Activated CD4-positive, alpha-beta memory T cell treated with anti-CD3 and anti-CD28 coated beads for 36 hours (primary cell): ENCODE measurements at places on chromosomes 3 and 15. TPM values are rescaled to one million over a fixed set of nuclear protein-coding genes. Genes with fewer than 3 reads are reported as not detected.

DNA sequence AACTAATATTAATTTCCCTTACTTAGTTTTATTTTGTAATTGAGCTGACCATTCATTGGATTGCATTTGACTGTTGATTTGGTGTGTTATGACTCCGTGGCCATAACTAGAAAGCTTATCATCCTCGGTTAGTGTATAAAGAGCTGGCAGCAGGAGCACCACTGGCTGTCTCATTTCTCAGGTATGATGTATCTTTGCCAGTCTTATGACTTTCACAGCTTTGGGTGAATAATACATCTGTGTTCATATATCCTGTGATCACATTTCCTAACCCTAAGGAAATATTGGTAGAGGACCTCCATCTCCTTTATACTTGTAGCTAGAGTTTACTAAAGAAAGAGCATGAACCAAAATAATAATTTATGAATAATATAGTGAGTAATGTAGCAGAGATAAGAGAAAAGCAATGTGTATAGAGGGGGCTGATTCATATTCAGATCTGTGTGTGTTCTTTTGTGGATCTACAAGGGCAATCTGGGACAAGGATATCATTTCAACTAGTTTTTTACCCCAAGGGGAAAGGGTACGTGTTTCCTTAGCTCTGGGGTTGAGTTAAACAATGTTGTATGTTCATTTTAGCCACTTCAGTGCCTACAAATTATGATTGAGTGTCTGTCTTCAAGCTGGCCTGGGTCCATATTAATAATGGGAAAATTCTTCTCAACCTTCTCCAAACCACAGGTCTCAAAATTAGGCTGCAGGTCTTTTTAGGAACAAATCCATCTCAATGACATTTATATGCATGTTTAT, 901.7 kb downstream of the NTRK3 start:
- DNase-seq: no peak

DNA sequence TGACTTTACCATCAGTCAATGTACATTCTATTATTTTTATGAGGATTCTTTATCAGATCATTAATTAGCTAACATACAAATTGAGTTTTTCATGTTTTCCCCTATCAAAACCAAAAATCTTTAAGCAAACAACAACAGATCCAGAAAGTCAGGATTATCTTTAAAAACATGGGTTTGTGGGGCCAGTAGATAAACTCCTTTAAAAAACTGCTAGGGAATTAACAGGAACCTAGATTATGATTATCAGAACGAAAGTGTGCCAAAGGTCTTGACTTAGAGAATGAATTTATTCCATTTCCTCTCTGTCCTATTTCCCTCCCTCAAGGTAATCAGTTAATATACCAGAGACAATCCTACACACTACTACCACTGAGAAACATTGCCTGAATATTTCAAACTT, 13.2 kb upstream of the CCDC13 start:
- no peak for DNase-seq

- no peak for DNase-seq
Observed at GRCh38 chr15:57503911-57504598, 87.6 kb upstream of the MYZAP start.

Gene LMCD1
- 3.5 TPM for total RNA-seq

Gene TMCC1
- total RNA-seq: 20.8 TPM

GRCh38 chr3:102510663-102511062, 75.8 kb downstream of the ZPLD1 start:
- DNase-seq: no peak

- DNase-seq: no peak
Observed at GRCh38 chr15:81111018-81111417, 23.1 kb upstream of the CFAP161 start.

DNA sequence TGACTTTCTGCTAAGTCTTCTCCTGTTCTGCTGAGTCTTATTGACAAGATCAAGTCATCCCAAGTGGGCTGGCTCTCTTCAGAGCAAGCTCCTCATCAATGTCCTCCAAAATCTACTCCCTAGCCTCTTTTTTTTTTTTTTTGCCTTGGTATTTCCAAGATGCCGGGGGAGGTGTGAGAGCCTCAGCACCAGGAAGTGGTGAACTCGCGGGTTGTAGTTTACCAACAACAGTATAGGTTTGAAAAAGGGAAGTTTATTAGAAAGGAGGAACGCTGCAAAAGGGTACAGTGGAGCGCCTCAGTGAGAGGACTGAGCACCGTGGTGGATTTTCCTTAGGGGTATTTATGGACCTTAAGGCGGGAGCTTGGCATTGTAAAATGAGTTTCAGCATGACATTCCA, 94.3 kb upstream of the SGO1 start:
- no peak for DNase-seq

Gene DOCK3
- 2.9 TPM for total RNA-seq

DNA sequence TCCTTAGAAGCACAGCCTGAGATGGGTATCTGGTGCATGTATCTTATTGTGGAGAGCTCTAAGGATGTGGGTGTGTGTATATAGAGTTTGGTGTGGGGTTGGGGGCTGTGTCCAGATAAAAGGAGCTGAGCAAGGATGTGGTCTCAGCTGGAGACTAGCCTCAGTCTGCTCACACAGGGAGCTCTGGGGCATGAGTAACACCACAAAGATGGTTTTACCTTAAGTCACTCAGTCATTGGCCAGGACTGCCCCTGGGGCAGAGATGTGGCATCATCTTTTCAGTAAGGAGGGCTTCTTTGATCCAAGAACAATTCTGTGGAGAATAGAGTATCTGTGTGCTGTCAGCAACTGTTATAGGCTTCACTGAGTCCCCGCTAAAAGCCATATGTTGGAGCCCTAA, 163.4 kb upstream of the NUDT16 start:
- DNase-seq: no peak

DNA sequence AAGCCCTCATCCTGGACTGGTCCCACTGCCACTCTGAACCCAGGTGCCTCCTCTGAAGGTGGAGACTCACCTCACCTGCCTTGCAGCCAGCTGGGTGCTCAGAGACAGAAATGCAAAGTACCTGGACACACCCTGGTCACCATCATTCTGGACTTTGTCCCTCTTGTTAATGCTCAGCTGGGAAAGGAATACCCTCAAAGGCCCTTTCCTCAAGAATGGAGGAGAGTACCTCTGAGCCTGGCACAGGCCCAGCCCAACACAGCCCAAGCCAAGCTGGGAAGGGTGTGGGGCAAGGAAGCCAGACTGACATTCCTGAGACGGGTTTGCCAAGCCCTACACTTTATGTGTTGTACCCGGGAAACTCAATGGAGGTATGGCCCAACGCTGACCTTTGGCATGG, 983 bp upstream of the ALAS1 start:
- no peak for DNase-seq

GRCh38 chr3:128335621-128336296, 130.9 kb downstream of the DNAJB8 start:
- no peak for DNase-seq

Gene TRPM1
- not detected for total RNA-seq

DNA sequence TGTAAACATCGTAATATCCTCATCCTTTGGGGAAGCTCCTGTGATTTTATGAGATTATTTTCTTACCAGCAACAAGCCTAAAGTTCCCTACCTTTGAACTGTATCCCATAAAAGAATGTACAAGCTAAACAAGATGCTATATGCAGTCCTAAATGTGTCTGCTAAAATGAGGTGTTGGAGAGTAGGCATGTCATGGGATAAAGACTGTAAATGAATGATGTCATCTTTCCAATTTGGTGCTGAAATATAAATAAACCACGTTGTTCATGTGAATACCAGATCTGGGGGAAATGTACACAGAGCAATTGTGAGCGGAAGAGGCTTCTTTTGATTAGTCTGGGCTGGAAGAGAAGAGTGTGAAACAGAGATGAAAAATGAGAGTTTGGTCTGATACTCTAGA, 214.9 kb upstream of the WNT5A start:
- no peak for DNase-seq

Gene SPESP1
- 1.5 TPM for total RNA-seq

Gene BOC
- total RNA-seq: not detected

DNA sequence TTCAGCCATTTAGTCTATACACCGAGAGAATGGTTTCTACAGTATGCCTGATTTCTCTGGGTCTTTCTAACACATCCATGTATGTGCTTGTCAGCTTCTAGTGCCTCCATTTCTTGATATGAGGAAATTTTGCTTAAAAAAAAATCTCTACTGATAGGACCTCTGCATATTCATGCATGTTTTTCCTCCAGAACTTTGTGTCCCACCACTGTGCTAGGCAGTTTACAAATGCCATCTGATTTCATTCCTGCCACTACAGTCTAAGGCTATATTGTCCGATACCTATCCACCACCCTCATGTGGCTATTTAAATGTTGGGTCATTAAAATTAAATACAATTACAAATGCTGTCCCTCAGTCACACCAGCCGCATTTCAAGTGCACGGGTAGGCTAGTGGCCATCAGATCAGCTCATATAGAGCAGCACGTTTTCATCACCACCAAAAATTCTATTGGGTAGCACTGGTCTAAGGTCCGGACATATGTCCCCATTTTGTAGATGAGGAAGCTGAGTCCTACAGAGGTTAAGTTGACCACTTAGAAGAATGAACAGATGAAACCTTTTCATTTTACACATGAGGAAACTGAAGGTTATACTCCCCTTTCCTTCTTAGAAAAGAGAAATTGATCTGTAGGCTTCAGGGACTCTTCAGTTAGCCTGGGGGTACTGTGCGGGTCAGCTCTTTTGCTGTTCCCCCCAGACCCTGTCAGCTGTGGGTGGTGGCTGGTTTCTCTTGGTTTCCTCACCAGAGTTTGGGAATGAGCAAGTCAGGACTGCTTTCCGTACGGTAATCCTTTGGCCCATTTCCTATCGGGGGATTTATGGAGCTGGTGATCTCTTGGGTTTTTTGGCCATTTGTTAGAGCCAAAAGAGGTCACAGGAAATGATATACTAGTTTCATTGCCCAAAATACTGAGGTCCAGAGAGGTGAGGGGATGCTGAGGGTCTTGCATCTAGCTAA, 56.5 kb downstream of the SMAD3 start:
- no peak for DNase-seq

GRCh38 chr15:66774001-66774814, 72.2 kb downstream of the SMAD6 start:
- DNase-seq: peak; percentile 63

Gene REC114
- not detected for total RNA-seq

DNA sequence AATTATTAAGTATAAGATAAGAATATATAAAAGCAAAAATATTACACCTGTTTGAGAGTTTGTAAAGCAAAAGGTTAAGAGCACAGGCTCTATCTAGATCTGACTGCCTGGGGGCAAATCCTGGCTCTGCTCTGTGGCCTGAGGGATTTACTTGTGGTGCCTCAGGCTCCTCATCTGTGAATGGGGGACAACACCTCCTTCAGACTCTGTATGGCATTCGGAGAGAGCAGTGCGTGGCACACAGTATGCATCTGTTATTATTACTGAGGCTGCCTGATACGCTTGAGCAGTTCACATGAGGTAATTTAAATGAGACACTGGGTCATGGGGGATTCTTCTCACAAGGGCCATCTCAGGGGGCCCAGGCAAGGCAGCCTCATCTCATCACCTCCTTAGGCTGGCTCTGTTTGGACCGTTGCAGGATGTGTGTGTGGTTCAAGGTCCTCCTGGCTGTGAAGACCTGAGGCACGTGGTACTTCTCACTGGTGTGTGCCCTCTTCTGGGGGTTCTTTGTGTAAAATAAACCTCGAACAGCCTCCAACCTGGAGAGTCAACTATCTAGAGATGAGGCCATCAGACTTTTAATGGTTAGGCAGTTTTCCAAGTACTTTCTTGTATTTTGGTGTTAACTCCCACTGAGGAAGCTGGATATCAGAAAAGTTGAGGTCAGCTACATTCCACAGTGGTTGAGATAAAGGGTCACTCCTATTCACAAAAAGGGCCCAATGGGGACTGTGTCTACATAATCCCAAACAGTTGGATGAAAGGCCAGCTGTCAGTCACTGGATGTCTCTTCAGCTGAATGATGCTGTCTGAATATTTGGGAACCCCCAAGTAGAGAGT, 9.0 kb downstream of the GNB5 start:
- no peak for DNase-seq

GRCh38 chr15:66730168-66731021, 28.4 kb downstream of the SMAD6 start:
- peak; percentile 42 for DNase-seq

- no peak for DNase-seq
Observed at GRCh38 chr3:188876370-188876769, 295.4 kb upstream of the TPRG1 start.

Gene NEO1
- total RNA-seq: 9.3 TPM

DNA sequence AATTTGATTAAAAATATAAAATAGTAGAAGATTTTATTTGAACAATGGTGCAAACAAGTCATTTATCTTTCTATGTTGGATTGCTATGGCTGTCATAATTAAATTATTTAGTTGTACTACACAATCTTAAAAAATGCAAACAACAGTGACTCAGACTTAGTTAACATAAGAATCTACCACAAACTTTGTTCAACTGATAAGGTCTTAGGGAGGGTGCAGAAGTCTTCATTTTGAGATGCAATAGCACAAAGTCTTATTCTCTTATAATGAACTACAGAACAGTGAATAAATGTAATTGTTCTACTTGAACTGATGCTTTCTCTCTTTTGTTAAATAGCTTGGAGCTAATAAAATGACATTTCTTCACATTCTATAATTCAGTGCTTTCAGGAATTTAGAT, 482.8 kb upstream of the NAALADL2 start:
- DNase-seq: no peak
